ENCODE measurements at places on chromosomes 11 and 22.

- DNase-seq, result no peak
Measured at GRCh38 chr11:130945896-130946295, 29.6 kb upstream of the SNX19 start.

DNA sequence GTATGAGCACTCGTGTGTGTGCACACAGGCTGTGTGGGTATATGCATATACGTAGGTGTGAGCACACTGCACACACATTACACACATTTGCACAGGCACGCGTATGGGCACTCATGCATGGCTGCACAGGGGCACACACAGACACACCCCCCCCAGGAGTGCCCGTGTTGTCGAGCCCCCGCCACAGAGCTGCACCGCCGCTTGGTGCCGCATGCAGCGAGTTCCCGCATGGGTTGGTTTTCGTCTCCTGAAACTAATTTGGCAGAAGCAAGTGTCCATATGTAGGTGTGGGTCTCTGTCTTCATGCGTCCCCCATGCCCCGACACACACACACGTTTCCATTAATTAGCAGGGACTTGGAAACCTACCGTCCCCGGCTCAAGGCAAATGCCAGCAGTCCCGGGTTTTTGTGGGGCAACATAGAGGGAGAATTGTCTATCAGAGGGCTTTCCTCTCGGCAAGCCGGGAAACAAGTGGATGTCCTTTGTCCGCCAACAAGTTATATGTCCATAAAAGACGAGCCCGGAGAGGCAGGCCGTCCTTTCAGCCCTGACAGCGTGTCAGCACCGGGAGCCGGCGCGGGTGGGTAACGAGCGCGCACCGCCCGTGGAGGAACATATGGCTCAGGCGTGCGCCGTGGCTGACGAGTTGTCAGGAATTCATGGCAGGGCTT, 1291.7 kb downstream of the BRD1 start:
- no peak for DNase-seq

- DNase-seq, result no peak
Measured at GRCh38 chr11:11471201-11471600, 118.2 kb upstream of the CSNK2A3 start.

GRCh38 chr11:27211370-27212127, 151.5 kb downstream of the CCDC34 start:
- DNase-seq, result no peak

Measured in HTR-8/SVneo (cell line).